NCI-H1436 treated with DMSO at 0.1 percent for 48 hours (cell line): ENCODE measurements at places on chromosomes 4 and X.

DNA sequence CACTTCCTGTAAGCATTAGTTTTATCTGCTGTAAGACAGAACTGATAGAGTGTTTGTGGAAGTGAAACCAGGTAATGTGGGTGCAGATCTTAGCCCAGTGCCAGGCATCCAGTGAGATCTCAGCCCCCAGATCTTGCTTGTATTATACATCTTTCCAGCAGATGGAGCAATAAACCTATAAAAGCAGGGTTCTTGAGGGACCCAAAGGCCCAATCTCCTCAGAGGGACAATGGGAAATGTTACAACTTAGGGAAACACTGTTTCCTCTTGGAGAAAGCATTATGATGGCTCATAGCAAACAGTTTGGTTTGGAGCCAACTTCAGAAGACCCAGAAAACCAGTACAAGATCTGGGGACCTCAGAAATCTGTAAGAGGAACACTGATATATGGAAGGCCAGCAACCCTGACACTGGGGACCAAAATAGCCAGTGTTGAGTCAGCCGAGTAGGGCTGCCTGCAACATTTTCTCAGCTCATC lies 206.3 kb downstream of the SLC7A11 start:
- DNase-seq, result no peak

DNA sequence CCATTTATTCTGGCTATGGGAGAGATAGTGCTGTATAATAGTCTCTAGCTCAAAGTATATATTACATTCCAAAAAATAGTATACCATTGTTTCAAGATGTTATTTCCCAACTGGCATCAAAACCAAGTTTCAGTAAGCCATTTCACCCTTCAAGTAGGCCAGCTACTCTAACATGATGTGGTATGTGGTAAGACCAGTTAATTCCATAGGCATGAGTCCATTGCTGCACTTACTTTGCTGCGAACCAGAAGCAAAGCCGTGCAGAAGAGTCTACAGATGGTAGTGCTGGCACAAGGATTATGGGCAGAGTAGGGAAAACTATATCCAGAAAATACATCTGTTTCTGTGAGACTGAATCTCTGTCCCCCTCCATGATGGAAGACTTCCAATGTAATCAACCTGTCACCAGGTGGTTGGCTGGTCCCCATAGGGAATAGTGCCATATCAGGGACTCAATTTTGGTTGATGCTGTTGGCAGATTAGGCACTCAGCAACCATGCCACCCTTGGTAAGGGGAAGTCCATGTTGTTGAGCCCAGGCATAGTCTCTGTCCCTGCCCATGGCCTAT lies 49.8 kb upstream of the HSD17B10 start:
- no peak for DNase-seq

GRCh38 chr4:150056569-150056968 lies 21.7 kb upstream of the DCLK2 start:
- DNase-seq, result no peak

DNA sequence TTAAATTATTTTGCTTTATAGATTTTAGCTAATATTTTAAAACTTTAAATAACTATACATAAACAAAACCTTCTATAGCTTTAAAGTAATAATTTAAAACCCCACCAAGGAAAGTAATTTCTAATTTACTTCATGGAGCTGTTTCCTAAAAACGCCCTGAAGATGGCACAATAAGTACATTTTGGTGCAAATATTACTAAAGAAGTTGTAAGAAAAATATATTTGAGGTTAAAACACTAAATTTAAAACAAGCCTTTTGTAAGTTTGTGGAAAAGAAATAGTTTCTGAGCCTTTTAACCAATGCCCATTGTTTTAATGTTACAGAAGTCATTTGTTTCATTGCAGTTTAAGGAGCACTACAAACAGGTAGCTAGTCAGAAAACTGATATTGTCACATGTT lies 137.4 kb upstream of the AGA start:
- DNase-seq, result no peak

- DNase-seq, result no peak
These were observed 23.0 kb downstream of the RGN start for GRCh38 chrX:47101206-47101605.

DNA sequence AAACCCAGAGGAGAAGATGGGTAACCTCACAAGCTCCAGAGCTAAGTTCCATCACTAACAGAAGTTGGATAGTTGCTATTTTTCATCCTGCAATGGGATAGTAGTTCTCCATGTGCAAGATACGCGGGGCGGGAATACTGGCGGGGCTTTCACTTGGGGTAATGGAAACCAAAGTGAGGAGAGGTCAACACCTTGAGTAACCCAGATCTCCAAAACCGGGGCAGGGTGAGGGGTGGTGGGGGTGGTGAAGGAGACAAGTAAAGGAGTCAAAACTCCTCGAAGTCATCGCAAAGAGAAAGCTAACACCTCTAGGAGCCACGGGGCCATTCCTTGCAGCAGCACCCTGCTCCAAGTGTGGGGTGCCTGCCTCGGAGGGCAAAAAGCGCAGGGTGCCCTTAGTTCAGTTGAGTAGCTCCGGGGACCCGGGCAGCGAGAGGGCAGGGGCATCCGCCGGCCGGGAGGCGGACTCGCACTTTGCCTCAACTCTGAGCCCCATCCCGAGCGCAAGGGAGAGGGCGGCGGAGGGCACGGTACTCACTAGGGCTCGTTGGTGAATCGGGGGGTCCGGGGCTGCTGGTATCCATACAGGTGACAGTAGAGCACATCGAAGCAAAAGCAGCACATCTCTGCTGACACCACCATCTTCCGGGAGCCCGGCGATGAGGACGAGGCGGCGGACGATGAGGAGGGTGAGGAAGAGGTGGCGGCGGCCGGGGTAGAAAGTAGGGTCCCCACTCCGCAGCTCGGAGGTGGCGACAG lies 645 bp downstream of the AMMECR1 start:
- DNase-seq, result no peak

- no peak for DNase-seq
These were observed 475.6 kb upstream of the FTHL17 start for GRCh38 chrX:31547416-31547815.

- DNase-seq, result no peak
These were observed 19.5 kb upstream of the ZCCHC13 start for GRCh38 chrX:74284391-74284952.

DNA sequence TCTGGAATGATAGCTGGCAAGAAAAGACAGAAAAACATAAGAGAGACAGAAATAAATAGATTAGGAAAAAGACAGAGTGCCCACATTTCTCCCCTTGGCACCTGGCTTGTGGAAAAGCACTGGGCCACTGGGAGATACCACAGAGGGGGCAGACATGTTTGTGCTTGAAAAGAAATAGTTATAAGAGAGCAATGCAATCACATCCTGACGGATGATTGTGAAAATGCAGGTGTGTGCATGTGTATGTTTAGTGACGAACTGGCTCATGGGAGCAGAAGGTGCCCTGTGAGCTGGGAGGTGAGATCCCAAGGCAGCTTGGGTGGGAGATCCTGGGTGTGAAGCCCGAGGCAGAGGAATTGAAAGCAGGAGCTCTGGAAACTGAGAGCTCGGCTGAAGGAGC lies 617.9 kb downstream of the BCOR start:
- no peak for DNase-seq

- DNase-seq, result no peak
These were observed 10.1 kb downstream of the PLXNA3 start for GRCh38 chrX:154468217-154468616.
